ENCODE measurements at places on chromosomes 3 and 15.

DNA sequence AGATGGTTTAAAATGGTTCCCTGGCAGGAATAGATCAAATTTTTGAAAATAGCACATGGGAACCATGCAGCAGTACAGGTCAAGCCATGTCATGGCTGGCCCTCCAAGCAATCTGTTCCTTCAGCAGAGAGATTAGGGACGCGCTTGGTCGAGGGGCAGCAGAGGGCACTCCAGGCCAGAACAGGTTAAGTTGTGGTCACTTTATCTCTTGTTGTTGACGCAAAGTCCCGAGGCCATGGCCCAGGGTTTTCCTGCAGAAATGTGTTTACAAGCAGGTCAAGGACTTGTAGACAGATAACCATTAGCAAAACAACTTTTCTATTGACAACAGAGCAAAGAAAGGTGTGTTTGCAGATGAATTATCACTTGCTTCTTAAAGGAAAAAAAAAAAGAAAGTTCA is 570.0 kb upstream of the NR2F2 start:
- peak; percentile 14 for DNase-seq

- DNase-seq: no peak
These were observed 347.9 kb upstream of the STAC start for GRCh38 chr3:36032180-36033047.

DNA sequence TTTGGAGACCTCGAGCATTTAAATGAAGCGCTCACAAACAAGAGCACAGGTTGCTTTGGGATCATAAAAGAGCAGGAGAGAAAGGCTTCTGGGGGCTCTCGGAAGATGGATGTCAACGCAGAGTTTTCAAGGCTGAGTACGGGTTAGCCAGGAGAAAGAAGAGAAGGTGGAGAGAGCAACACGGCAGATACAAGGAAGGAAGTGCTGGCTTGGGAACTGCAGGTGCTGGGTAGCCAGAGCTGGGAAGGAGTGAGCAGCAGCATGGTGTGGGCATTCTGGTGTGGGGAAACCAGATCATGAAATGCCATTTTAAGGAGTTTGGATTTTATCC is 580 bp upstream of the RUBCN start:
- DNase-seq: no peak

DNA sequence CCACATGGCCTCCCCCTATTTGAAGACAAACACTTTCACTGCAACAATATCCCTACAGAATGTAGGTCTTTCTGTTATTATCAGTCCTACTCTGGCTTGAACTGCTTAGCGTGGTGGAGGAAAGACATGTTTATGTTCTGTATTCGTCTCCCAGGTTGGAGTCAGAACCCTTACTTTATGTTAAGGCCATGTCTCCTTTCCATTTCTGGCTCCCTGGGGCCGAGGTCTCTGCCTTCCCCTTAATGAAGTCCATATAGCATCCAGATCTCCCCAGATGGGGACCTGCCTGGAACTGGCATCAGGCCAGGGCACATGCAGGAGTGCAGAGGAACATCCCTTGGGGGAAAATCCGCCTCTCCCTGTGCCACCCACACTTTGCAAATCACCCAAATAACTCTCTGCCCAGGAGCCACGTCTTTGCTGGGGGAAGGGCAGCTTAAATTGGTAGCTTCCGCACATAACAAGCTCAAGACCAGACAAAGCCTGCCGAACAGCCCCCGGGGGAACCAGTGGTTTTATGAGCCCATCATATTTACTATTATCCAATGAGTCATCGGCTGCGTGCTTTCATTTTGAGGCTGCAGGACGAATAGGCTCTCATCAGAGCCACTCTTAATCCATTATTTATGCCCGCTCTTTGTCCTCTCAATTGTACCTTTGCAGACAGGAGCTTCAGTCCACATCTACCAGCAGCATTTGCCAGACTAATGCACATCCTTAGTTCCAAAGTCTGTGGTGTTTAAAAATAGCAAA is 237.0 kb downstream of the UACA start:
- DNase-seq: no peak

- DNase-seq: no peak
These were observed 79.1 kb upstream of the FOXB1 start for GRCh38 chr15:59924812-59925522.
